ENCODE measurements at places on chromosomes 1 and 21.

DNA sequence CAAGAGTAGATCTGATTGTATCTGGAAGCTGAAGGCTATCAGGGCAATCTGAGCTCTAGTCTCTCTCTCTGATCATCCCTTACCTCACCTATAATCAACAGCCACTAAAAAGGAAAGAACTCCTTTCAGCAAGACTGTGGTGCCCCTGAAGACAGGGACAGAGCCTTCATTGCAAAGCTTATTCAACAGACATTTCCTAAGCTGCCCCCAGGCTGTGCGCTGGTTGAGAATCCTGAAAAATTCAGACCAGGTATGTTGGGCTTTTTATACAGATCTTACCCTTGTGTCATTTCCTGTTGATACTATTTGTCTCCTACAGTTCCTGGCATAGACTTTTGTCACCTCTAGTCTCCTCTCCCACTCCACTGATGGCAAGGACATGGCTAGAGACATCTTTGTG is 63.3 kb upstream of the PLA2G4A start:
- no peak overlapping the region for H3K27ac ChIP-seq
- no peaks in the 10 kb centered on the region for H3K36me3 ChIP-seq
- H3K4me3 ChIP-seq, result no peak overlapping the region
- H3K4me1 ChIP-seq, result no peaks in the 10 kb centered on the region
- H3K27me3 ChIP-seq, result no peaks in the 10 kb centered on the region
- no peak for DNase-seq

DNA sequence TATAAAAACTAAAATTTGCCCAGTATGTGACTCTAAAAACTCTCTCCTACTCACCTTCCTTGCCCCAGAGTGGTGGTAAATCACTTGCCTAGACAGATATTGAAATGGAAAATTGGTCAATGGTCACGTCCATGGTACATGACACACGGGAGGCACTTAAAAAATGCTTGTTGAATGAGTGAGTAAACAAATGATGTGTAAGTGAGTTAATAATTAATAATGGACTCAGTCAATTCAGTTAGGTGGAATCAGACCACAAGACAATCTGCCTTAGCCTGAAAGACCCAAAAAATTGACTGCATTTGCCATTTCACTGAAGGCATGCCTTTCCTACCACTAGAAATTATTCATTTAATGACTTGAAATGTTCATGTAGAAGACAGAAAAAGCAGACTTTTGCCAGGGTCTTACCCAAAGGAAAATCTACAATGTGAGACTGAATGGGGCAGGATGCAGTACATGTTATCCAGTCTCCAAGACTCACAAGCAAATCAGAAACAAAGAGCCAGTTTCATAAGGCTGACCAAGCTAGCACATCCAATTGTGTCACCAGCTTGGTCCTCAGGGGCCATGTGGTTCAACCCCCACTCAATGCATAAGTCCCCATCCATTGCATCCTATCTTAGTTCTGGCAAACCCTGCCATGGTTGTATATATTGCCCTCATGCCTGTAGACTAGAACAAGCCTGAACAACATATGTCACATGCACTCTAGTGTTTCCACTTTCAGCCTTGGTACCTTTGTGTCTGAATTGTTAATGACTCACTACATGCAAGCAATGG is 73.6 kb downstream of the TBX15 start:
- H3K27ac ChIP-seq, result no peak overlapping the region
- no peak for DNase-seq
- no peaks in the 10 kb centered on the region for H3K4me1 ChIP-seq
- no peaks in the 10 kb centered on the region for H3K36me3 ChIP-seq
- no peaks in the 10 kb centered on the region for H3K27me3 ChIP-seq

- no peak for DNase-seq
- no peak overlapping the region for H3K4me3 ChIP-seq
- H3K36me3 ChIP-seq, result no peaks in the 10 kb centered on the region
- H3K27me3 ChIP-seq, result no peaks in the 10 kb centered on the region
- H3K4me1 ChIP-seq, result no peaks in the 10 kb centered on the region
Measured at GRCh38 chr21:27202301-27202700, 235.4 kb upstream of the ADAMTS5 start.

DNA sequence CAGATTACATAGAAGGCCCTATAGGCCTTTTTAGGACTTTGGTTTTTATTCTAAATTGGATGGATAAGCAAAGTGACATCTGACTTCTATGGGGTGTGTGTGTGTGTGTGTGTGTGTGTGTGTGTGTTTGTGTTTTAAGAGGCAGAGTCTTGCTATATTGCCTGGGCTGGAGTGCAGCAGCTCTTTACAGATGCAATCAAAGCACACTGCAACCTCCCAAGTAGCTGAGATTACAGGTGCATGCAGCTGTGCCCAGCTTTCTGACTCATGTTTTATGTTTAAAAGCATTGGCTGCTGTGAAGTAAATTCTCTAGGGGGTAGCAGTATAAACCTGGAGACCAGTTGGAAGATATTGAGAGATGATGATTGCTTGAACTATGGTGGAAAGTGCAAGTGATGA is 12.4 kb upstream of the EVI5 start:
- peaks cover 39% of the 10 kb centered on the region for H3K27me3 ChIP-seq
- H3K27ac ChIP-seq, result no peak overlapping the region
- H3K4me3 ChIP-seq, result no peak overlapping the region
- no peak for DNase-seq

DNA sequence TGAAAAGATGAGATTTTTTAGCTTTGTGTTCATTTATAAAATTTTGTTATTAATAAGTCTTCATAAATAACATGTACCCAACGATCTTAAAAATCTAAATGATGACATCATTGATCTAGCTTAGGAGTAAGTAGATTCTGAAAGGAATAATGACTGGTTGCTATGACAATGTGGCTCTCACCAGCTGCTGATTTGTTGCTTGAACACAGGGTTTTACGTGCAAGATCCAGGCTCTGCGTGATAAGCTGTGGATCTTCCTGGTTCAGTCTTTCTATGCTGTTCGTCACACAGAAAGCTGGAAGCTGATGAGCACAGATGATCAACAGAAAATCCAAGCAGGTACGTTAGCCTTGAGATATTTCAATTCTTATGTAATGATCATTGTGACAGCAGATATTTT is 49.1 kb upstream of the C1orf146 start:
- H3K27me3 ChIP-seq, result no peaks in the 10 kb centered on the region
- no peaks in the 10 kb centered on the region for H3K36me3 ChIP-seq
- no peak overlapping the region for H3K4me3 ChIP-seq
- no peaks in the 10 kb centered on the region for H3K4me1 ChIP-seq

DNA sequence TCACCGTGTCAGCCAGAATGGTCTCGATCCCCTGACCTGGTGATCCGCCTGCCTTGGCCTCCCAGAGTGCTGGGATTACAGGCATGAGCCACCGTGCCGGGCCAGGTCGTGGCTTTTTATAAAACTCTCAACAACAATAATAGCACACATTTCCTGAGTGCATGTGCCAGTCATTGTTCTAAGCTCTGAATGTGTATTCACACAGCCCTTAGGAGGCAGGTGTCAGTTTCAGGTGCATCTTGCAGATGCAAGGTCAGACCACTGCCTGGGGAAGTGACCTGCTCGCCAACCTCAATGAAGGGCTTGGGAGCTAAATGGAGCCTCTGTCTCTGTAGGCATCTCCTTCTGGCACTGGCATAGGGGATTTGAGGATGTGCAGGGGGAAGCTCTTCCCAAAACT is 1.6 kb upstream of the LEFTY2 start:
- no peak overlapping the region for H3K4me3 ChIP-seq
- peaks cover 39% of the 10 kb centered on the region for H3K27me3 ChIP-seq
- peaks cover 19% of the 10 kb centered on the region for H3K4me1 ChIP-seq
- H3K27ac ChIP-seq, result no peak overlapping the region
- DNase-seq, result no peak

GRCh38 chr1:1208713-1209433 is 2.5 kb upstream of the TNFRSF18 start:
- DNase-seq, result peak; percentile 42
- peaks cover 71% of the 10 kb centered on the region for H3K27me3 ChIP-seq
- H3K4me3 ChIP-seq, result no peak overlapping the region
- peaks cover 26% of the 10 kb centered on the region for H3K4me1 ChIP-seq
- H3K27ac ChIP-seq, result peak overlapping the region; percentile 45

DNA sequence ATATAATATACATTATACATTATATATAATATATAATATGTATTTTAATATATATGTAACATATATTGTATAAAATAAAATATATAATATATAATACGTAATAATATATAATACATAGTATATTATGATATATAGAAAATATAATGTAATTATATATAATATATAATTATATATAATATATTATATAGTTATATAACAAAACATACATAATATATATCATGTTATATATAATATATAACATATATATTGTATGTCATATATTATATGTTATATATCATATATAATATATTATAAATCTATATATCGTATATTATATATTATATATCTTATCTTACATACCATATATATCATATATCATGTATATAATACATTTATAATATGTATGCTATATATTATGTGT is 248.2 kb upstream of the TPTE start:
- no peaks in the 10 kb centered on the region for H3K4me1 ChIP-seq
- DNase-seq, result no peak
- no peaks in the 10 kb centered on the region for H3K36me3 ChIP-seq
- no peaks in the 10 kb centered on the region for H3K27me3 ChIP-seq

GRCh38 chr1:223708001-223708359 is 4.4 kb upstream of the CAPN2 start:
- no peak overlapping the region for H3K27ac ChIP-seq
- H3K27me3 ChIP-seq, result peaks cover 30% of the 10 kb centered on the region
- peaks cover under 1% of the 10 kb centered on the region for H3K36me3 ChIP-seq
- H3K4me1 ChIP-seq, result peaks cover 25% of the 10 kb centered on the region

- H3K4me1 ChIP-seq, result peaks cover 36% of the 10 kb centered on the region
- no peaks in the 10 kb centered on the region for H3K36me3 ChIP-seq
- H3K4me3 ChIP-seq, result no peak overlapping the region
- H3K27me3 ChIP-seq, result peaks cover 4% of the 10 kb centered on the region
- peak overlapping the region; percentile 29 for H3K27ac ChIP-seq
Measured at GRCh38 chr1:234932511-234933430, 195.9 kb downstream of the TOMM20 start.

- no peaks in the 10 kb centered on the region for H3K27me3 ChIP-seq
- no peak overlapping the region for H3K4me3 ChIP-seq
- H3K27ac ChIP-seq, result no peak overlapping the region
Measured at GRCh38 chr1:41537251-41537650, 52.8 kb upstream of the EDN2 start.

DNA sequence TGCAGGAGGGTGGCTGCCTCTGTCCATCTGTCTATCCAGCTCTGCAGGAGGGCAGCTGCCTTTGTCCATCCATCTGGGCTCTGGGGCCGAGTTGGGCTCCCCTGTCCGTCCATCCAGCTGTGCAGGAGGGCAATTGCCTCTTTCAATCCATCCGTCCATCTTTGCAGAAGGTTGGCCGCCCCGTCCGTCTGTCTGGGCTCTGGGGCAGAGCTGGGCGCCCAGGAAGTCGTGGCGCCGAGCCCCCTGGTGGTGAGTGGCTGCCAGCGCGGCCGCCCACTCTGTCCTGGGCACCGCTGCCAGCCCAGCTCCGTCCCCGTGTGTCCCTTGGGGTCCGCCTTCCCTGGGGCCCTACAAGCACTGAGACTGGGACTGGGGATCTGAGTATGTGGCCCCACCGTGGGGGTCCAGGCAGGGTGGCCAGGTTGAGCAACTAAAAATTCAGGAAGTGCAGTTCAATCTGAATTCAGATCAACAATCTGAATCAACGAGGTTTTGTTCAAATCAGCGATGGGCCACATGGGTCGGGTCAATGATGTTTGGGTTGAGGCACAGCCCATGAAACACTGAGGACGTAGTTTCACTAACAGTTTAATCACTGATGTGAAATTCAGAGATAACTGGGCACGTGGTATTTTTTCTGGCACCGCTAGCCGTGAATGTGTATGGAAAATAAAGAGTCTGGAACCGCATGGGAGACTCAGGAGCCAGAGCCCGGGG is 99.1 kb upstream of the ACTRT2 start:
- peak; percentile 48 for DNase-seq
- H3K4me3 ChIP-seq, result no peak overlapping the region
- no peaks in the 10 kb centered on the region for H3K27me3 ChIP-seq

GRCh38 chr1:40612345-40612831 is 53.1 kb downstream of the RIMS3 start:
- no peaks in the 10 kb centered on the region for H3K36me3 ChIP-seq
- H3K27ac ChIP-seq, result no peak overlapping the region
- peak; percentile 83 for DNase-seq
- H3K4me1 ChIP-seq, result no peaks in the 10 kb centered on the region
